A549 treated with AZD2906 at 1 μM for 4 hours (cell line): ENCODE measurements at places on chromosomes 1 and 21. TPM values are rescaled to one million over a fixed set of nuclear protein-coding genes. Genes with fewer than 3 reads are reported as not detected.

The GPATCH4 gene
- 59.2 to 93.7 TPM (median 63.4 TPM) in 5 replicates for total RNA-seq

The ESPN gene
- 0.43 to 0.79 TPM (median 0.53 TPM) in 5 replicates for total RNA-seq

The GRIK3 gene
- not detected in 5 replicates for total RNA-seq

The SSX2IP gene
- total RNA-seq = 10.6 to 13.9 TPM (median 12.6 TPM) in 5 replicates

The TSPEAR gene
- not detected in 5 replicates for total RNA-seq

The ARMH1 gene
- 0.50 to 1.5 TPM (median 0.98 TPM) in 5 replicates for total RNA-seq
